CD4-positive, alpha-beta T cell treated with Interleukin-6 at 100 ng/mL for 8 hours (primary cell): ENCODE measurements at places on chromosomes 13 and 19.

GRCh38 chr19:10344780-10345179, 5.4 kb upstream of the ICAM3 start:
- DNase-seq: no peak

DNA sequence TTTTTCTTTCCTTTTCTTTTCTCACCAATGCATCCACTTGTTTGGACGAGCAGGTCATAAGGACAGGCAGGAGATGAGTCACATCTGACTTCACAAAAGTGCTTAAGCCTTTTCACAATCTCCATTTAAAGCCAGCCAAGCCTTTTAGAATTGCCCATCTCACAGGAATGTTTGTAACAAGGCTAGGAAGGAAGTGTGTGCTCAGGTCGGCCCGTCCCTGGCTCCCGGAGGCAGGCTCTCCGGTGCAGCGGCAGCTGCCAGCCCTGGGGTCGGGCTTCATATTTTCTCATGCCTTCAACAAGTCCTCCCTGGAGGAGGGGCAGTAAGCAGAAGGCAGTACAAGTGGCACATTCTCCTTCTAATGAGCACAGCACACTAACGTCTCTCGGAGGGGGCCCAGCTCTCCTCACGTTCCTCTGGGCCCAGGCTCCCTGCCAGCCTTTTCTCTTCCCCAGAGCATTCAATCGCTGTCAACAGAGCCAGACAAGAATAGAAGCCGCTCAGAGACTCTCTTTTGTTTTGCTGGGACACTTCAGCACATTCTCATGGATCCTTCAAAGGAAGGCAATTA, 180.5 kb downstream of the COL4A1 start:
- no peak for DNase-seq

DNA sequence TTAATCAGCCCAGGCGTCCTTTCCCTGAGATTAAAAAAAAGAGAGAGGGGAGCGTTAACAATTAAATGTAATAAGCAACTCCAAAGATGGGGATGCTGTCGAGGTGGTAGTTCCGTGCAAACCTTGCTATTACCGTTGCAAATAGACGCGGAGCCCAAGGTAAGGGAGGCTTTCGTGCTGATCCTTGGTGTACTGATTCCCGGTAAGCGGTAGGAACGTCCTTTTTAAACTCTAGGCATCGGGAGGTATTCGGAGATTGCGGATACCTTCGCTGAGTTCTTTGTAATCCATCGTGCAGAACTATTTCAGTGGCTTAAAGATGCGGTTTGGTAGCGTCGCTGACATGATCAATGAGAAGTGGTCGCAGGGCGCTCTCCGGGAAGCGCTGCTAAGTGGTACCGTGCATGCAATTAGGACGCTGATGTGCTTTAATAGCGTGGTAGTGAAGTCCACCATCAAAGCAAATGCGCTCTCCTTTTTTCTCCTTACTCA, 3.1 kb downstream of the SLITRK5 start:
- no peak for DNase-seq

GRCh38 chr19:2266183-2266993, 10.2 kb upstream of the JSRP1 start:
- DNase-seq: peak; percentile 35

- no peak for DNase-seq
Observed at GRCh38 chr19:18274219-18274780, at the start of gene IQCN. Gene IQCN (minus strand): TSS chr19:18274452. CDS start chr19:18269478, 4,974 bp downstream.

DNA sequence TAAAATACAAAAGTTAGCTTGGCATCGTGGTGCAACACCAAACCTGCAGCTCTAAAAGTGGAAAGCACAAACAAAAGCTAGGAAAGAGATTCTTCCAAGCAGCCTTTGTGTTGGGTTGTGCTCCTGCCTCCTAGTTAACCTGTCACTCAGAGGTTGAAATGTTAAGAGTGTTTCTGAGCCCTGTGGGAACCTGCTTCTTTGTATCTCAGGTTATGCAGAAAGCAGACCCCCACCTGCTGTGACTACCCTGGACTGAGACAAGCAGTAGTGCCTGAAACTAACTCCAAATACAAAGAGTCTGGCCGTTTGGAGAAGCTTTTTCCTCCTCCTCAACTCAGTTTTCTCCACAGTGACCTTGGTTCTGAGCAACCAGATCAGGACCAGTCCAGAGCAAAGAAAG, 158.4 kb upstream of the CSNK1A1L start:
- no peak for DNase-seq

DNA sequence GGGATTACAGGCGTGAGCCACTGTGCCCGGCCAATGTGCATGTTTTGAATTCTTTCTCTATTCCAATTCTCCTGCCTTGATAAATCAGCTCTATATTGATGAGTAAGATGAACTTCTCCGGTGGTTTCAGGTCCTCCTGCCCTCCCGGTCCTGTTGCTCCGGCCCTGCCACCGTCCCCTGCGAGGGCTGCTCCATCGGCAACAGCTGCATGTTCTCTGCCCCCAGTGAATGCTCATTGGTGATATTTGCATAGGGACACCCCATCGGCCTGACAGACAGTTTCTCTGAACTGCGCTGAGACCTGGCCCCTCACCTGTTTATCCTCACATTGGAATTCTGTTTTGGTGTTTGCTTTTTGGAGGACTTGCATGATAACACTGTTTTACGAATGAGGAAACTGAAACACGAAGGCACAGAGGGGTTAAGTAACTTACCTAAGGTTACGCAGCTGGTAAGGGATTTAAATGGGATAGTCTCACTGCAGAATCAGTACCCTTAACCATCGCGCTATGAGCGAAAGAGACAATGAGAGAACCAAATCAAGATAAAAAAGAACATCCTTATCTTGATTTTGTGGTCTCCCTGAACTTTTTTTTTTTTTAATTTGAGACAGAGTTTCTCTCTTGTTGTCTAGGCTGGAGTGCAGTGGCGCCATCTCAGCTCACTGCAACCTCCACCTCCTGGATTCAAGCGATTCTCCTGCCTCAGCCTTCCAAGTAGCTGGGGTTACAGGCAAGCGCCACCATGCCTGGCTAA, 32.2 kb downstream of the ZNF557 start:
- peak; percentile 13 for DNase-seq

GRCh38 chr13:111153977-111154332, 38.8 kb downstream of the ARHGEF7 start:
- DNase-seq: peak; percentile 37

GRCh38 chr19:53580871-53581835, 43.2 kb downstream of the ZNF331 start:
- DNase-seq: no peak

GRCh38 chr13:112891477-112892401, 77.3 kb upstream of the MCF2L start:
- DNase-seq: no peak

DNA sequence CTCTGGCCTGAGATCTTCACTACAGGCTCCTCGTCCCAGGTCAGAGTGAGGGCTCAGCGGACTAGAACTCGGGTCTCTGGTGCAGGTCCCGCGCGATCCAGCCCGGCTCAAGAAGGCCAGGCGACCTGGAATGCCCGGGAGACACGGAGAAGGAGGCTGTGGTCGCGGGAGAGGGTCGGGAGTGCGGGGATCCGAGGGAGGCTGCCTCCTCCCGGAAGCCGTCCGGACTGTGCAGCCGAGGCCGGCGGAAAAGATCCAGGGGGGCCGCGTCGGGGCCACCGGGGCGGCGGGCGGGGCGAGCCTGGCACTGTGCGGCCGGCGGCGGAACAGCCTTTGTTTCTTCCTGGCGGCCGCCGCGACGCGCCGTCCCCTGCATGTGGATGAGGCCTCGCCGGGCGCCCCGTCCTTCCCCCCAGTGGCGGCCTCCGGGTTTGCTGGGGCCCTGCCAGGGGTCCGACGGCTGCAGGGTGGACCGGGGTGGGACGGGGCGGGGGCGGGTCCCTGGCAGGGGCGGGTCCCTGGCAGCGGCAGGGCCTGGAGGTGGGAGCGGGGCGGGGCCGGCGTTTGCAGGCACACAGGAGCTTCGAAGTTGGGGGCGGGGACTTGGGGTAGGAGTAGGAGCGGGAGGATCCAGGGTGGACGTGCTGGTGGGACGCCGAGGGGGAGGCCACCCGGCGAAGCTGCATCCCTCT, 1.0 kb upstream of the SLC7A10 start:
- DNase-seq: no peak

DNA sequence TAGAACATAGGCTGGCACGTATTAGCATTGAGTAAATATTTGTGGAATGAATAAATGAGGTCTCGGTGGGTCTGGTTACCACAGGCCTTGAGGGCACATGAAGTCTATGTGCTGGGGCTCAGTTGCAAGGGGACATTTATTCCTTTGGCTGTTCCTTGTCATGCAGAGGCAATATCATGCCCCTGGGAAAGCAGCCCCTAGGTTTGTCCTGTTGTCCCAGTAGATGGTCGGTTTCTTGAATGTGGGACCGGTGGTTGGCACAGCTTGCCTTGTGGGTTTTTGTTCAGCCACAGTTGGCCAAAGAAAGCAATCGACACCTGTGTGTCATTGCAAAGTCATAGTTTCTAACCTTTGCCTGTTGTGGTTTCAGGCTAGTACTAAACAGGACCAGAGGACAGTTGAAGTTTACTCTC, 24.7 kb upstream of the GPR183 start:
- DNase-seq: no peak
